Cerebellar nuclear complex (tissue), 1 donor: ENCODE measurements at places on chromosomes 7 and 10.

GRCh38 chr7:105881439-105881838, 5.0 kb upstream of the ATXN7L1 start:
- no peak for DNase-seq

- DNase-seq = no peak
Observed at GRCh38 chr7:31106303-31107105, 54.4 kb downstream of the ADCYAP1R1 start.

DNA sequence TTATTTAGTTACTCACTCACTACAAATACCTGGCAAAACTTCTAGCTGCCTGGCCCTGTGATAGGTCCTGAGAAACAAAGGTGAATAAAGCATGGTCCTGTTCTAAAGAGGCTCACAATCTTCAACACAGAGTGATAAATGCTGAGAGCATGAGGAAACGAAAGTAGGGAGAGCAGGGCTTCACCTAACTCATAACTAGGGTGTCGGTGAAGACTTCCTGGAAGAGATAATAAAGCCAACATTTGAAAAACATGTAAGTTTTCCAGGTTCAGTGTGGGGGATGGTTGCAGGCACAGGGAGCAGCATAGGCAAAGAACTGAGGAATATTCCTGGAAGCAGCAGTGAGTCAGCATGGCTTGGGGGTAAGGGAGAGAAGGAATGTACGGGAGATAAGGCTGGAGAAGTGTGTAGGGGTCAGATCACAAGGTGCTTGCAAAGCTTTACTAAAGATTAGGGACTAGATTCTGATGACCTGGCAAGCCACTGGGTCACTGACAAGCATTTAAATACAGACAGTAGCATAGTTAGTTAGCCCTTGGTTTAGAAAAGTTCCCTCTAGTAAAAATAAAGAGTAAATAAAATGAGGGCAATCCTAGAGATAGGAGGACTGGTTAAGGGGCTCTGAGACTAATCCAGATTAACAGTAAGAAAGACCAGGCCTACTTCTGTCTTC, 5.1 kb downstream of the KEL start:
- no peak for DNase-seq

DNA sequence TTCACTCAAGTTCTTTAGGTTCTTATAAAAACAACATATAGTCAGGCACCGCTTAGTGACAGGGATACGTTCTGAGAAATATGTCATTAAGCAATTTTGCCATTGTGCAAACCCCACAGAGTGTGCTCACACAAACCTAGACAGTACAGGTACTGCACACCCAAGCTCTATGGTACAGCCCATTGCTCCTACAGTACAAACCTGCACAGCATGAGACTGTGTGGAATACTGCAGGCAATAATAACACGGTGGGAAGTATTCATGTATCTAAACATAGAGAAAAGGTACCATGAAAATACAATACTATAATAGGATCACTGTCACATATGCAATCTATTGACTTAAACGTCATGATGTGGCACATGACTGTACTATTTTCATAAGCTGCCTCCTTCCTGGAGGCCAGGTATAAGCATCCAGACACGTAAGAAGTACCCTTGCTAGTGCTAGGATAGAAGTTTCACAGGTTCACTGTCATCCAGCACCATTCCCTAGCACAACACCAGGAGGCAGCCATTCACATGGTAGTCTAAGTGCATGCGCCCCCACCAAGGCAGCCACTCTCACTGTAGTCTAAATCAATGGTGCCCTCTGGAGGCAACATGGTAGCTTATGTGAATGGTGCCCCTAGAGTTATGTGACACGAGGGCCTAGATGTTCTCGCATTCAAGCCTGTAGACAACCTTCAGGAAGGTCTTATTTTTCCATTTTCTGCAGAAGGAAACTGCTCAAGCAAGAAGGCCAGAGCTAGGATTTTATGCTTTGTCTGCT, 98.5 kb downstream of the ARHGAP22 start:
- DNase-seq = no peak

GRCh38 chr10:126504063-126504760, 115.9 kb upstream of the ADAM12 start:
- no peak for DNase-seq

DNA sequence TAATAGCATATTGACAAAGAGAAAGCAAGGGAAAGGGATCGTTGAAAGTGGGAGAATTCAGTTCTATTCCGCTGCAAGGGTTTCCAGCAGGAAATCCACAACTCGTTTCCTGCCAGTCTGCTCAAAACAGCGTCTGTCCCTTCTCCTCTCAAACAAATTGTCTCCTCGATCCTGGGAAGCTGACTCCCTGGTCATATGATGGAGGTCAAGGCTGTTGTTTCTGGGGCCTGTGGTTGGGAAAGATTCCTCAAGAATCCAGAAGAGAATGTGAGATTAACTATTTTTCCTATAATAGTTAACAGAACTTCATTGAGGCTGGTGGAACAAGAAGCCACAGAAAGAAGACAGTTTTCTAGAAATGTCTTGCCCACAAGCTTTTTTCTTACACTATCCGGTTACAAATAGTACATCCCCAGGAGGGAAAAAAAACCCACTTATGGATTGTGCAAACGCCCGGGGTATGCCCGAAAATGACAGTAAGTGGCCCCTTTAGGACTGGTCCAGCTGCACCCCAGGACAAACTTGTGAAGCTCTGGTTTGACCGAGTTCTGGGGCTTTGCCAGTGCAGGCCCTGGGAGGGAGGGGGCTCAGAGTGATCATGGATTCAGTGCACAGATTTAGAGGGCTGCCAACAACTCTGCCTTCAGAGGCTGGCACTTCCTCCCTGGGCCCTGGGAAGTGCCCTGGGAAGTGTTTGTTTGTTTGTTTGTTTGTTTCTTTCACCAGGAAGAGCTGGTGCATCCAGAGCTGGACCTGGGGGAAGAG, 49.4 kb upstream of the CTBP2 start:
- peak; percentile 78 for DNase-seq

DNA sequence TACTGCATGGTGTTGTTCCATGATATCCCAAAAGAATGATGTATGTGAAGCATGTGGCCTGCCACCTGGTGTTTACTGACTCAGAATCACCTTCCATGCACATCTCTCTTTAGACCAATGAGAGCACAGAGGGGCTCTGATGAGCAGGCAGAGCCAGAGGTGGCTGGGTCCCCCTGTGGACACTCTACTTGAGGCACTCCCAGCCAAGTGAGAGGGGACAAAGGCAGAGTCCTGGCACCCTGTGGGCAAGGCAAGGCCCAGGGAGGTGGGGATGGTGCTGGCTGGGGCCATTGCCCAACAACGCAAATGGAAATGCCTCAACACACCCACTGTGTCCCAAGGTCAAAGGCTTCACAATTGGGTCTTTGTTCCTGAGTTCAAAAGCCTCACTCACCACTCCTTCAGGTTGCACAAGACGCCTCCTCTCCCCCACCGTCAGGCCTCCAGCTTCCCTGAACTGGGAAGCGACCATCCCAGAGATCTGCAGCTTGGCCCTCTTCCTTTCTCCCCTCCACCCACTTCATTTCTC, 164.6 kb downstream of the NEURL1 start:
- no peak for DNase-seq

- no peak for DNase-seq
Observed at GRCh38 chr7:32774541-32774951, 117.0 kb downstream of the KBTBD2 start.

- no peak for DNase-seq
Observed at GRCh38 chr7:155860840-155861479, 48.7 kb upstream of the SHH start.

DNA sequence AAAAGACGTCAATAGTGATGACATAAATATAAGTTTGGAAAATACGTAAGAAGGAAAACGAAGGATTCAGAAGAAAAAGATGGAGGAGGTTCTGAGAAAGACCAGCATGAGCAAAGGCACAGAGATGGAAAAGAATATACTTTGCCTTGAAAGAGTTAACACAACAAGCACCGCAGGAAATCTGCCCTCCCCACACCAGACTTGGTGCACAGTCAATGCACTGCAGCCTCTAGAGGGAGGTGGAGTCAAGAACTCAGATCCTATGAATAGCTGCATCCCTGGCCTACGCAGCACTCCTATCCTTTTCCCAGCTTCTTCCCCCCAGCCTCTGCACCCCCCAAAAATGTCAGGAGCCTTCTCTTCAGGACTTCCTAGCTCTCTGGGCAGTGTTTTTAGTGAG, 1370.6 kb upstream of the LRRTM3 start:
- no peak for DNase-seq

GRCh38 chr7:132771301-132771730, 195.0 kb upstream of the PLXNA4 start:
- DNase-seq = peak; percentile 15

DNA sequence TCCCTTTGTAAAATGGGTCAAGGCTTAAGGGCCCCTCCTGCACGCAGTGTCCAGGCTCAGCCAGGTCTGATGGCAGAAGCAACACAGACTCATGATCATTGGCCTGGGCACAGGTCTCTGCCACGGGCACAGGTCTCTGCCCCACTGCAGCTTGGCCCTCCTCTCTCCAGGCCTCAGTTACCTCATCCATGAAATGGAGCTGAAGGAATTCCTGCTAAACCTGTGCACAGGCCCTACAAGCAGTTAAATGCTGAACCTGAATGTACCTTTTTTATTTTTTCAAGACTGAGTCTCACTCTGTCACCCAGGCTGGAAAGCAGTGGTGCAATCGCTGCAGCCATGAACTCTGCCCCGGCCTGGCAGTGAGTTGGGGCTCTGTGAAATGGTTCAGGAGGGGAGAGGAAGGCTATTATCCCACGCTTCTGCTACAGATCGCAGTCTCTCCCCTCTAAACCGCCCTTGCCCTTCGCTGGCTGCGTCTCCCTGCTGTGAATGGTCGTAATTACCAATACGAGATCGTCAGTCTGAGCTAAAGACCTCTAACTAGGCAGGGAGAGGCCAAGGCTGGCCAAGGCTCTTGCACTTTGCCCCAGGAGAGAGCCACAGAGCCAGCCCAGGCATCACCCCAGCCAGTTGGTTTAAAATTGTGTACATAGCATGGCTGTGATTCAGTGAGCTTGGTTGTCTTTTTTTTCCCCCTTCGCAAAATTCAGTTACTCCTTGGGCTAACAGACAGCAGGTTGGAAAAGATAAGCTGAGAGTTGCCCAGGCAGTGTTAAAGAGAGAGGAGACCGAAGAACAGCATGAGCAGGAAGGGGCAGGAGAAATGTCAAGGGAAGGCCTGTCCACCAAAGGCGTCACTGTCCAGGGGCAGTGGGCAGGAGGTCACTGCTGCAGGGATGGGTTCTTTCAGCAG, 93.0 kb upstream of the KCTD7 start:
- DNase-seq = no peak

DNA sequence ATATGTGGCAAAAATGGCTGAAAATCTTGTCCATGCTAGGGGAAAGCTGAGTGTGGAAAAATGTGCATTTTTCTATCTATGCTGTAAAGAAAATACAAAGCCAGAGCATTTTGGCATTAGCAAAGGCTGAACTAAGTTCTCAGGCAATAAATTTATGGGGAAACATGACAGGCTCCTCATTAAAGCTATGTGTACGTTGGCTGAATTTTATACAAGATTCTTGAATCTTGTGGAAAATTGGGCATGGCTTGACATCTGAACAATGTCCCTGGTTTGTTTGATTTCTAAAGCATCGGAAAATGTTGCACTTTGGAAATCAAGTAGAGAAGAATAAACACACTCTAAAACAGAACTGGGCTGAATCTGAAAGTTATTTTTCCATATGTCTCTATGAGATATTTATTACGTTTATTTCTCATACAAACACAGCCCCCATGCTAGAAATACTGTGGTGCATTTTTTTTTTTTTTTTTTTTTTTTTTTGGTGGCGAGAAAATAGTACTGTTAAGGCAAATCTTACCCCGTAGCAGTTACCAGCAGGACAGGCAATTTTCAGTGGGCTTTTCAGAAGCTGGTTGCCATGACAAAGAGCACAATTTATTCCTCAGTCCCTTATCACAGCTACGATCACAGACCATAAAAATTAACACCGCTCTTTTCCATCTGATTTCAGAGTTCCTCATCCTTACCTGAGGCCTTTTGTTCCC, 16.9 kb downstream of the CPA1 start:
- DNase-seq = no peak

DNA sequence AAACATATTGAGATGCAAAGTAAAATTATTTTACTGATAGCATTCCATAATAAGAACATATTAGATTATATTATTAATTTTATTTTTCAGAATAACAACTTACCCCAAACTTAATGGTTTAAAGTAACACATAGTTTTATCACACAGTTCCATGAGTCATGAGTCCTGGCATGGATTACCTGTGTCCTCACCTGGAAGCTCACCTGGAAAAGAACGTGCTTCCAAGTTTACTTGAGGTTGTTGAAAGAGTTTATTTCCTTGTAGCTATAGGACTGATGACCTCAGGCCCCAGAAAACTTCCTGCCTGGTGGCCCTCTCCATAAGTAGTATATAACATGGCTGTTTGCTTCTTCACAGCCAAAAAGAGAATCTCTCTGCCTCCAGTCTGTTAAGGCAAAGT, 254.6 kb downstream of the TFEC start:
- no peak for DNase-seq

GRCh38 chr7:37684927-37685326, 1.4 kb downstream of the GPR141 start:
- no peak for DNase-seq

GRCh38 chr7:45888185-45888992, at the start of gene IGFBP1:
Gene IGFBP1, plus strand, starts transcription at chr7:45888488. Its CDS starts 165 bp downstream, at chr7:45888653.
- no peak for DNase-seq

DNA sequence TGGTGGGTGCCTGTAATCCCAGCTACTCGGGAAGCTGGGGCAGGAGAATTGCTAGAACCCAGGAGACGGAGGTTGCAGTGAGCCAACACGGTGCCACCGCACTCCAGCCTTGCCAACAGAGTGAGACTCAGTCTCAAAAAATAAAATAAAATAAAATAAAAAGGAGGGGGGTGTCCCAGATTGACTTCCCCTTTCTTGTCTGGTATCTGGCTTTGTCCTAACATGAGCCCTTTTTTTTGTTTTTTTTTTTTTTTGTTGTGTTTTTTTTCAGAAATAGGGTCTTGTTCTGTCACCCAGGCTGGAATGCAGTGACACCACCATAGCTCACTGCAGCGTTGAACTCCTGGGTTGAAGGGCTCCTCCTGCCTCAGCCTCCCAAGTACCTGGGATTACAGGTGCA, 4.7 kb downstream of the CASP2 start:
- no peak for DNase-seq

- no peak for DNase-seq
Observed at GRCh38 chr10:121064491-121064890, 213.3 kb downstream of the WDR11 start.

- no peak for DNase-seq
Observed at GRCh38 chr7:52639126-52639525, 396.3 kb upstream of the POM121L12 start.

DNA sequence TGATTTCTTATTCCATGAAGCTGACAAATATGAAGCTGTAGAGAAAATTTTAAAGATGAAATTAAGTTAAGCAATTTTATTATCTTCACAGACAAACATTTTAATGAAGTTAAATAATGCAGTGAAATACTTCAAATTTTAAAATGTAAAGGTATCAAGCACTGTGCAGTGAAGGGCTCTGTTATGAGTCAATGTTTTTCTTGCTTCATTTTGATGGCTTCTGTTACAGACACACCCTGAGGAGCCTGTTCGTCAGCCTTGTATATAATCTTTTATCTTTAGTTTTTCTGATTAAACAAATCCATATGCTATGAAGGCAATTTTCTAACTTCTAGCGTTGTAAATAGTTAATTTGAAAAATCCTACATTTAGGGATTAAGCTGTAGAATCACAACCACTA, 18.5 kb downstream of the VSTM2A start:
- no peak for DNase-seq

GRCh38 chr10:99232360-99232999, 3.2 kb downstream of the HPSE2 start:
- no peak for DNase-seq

GRCh38 chr7:136339464-136339863, 362.3 kb upstream of the MTPN start:
- DNase-seq = no peak
